ENCODE measurements at places on chromosomes 7 and 10.

DNA sequence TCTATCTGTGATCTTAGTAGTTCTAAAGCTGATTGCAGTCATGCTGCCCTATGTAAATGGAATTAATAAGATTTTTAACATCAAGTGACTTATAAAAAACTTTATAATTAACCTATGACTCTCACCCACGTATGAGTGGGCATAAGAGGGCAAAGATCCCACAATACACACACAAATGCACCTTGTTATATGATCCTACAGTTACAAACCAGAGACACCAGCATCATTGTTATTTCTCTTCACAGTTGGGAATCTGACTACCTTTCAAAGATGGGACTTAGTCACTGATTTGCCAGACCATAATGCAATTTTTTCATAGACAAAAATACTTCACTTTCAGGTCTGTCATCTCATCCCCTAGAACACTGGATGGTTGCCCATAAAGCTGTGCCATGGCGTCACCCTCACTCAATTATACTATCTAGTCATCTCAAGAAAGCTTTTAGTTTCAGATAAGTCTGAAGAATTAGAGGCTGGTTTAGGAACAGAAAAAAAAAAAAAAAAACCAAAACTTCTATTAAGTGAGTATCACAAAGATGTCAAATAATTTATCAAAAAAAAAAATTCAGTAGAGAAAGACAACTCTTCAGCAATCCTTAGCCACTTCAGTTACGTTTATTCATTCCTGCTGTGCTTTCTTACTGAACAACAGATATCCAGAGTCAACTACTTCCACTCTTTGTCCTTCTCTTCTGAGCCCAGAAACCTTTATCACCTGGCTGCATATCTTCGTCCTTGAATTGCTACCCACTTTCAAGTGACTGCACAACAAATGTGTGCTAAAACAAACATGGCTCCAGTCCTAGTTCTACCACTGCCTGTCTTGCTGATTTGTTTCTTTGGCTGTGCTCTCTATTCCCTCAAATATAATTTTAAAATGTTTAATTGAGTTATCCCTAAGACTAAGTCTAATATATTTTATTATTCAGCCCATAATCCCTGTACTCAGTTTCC, 175.0 kb upstream of the CHRM2 start:
- no peak for DNase-seq

GRCh38 chr7:142668495-142668894, 80.8 kb upstream of the PRSS1 start:
- DNase-seq = no peak

GRCh38 chr7:108368466-108368865, 87.8 kb downstream of the NRCAM start:
- no peak for DNase-seq

- no peak for DNase-seq
Measured at GRCh38 chr10:50577681-50578350, 45.9 kb downstream of the SGMS1 start.

Measured in HEK293T (cell line).